ENCODE measurements at places on chromosomes 11 and 22.

DNA sequence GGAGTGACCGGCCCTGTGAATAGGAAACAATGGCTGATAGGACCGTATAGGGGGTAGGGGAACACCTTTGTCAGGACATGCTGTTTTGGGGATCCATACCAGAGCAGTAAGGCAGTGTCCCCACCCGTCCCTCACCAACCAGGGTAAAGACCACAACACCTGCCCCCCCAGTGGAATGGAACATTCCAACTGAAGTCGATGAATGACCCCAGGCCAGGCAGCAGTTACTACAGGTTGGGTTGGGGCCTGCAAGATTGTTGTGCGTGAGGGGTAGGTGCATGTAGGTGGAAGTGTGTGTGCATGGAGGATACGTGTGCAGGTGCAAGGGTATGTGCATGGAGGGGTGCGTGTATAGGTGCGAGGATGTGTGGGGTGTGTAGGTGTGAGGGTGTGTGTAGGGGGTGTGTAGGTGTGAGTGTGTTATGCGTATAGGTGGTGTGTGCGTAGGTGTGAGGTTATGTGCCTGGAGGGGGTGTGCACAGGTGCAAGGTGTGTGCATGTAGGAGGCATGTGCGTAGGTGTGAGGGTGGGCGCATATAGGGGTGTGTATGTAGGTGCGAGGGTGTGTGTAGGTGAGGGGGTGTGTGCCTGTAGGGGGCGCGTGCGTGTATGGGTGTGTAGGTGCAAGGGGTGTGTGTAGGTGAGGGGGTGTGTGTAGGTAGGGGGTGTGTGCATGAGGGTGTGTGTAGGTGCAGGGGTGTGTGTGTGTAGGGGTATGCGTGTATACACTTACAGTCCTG lies 32.9 kb downstream of the PISD start:
- DNase-seq: no peak

DNA sequence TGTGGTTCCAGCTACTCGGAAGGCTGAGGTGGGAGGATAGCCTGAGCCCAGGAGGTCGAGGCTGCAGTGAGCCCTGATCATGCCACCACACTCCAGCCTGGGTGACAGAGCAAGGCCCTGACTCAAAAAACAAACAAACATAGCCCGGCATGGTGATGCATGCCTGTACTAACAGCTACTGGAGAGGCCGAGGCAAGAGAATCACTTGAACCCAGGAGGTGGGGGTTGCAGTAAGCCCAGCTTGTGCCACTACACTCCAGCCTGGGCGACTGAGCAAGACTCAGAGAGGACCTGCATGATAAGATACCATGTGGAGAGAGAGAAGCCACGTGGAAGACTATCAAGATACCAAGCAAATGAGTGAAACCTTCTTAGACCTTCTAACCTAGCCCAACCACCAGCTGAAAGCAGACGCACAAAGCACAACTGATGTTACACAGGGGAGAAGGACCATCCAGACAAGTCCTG lies 36.1 kb downstream of the AMBRA1 start:
- no peak for DNase-seq

- DNase-seq: no peak
Measured at GRCh38 chr11:3123305-3123704, 41.8 kb downstream of the OSBPL5 start.

GRCh38 chr11:43632181-43632580 lies 48.4 kb upstream of the HSD17B12 start:
- DNase-seq: no peak

GRCh38 chr11:120610111-120610510 lies 98.6 kb downstream of the GRIK4 start:
- no peak for DNase-seq

DNA sequence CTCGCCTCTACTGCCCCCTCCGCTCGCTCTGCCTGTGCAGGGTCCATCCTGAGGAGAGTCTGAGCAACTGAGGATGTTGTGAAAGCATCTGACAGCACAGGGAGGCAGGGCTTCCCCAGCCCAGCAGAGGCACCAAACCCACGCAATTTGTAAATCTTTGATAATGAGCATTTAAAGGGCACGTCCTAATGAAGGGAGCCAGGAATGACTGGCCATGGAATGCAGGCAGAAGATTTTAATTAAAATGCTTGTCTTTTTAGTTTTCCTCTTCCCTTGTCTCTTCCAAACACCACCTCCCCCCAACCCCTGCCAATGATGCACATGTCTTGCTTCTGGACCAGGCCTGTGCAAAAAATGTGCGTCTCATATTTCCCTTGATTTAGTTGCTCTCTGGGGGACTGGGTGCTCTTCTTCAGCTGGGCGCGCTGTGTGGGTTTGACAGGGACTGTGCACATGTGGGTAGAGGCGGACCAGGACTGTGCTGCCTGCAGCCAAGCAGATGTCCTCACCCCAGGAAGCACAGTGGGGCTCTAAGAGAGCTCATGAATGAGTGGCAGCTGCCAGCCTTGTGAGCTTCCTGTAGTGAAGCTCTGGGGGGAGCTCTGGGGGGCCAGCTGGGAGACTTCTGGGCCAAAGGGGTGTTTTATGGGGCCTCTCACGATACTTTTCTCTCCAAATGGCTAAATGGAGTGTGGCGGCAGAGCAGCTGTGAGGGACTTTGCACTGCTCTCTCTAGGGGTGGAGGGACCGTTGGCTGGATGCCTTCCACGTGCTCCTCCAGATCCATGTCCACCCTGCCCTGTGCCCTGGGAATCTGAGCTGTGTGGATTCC lies 273.5 kb downstream of the ST3GAL4 start:
- DNase-seq: no peak

DNA sequence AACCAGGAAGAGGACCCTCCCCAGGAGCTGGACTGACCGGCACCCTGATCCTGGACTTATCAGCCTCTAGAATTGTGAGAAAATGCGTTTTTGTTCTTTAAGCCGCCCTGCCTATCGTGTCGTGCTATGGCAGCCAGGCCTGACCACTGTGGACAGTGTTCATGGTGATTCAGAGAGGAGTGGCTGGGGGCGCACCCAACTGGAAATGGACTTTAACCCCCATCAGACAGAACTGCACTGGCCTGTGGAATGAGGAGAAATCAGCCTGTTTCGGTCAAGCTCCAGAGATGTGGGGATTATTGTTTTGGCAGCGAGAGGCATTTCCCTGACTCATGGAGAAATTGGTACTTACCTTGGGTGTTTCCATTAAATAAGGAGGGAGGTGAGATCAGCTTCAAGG lies 1437.8 kb downstream of the BRD1 start:
- no peak for DNase-seq

- DNase-seq: no peak
Measured at GRCh38 chr11:111691176-111691575, 75.0 kb downstream of the PPP2R1B start.

GRCh38 chr22:43946384-43946667 lies 8.9 kb upstream of the SAMM50 start:
- no peak for DNase-seq
